PC-9 (cell line): ENCODE measurements at places on chromosomes 5 and 9. TPM values are rescaled to one million over a fixed set of nuclear protein-coding genes. Genes with fewer than 3 reads are reported as not detected.

GRCh38 chr5:37043693-37044092 lies 167.1 kb downstream of the NIPBL start:
- no peak overlapping the region for H3K27ac ChIP-seq
- no peaks in the 10 kb centered on the region for H3K4me1 ChIP-seq
- DNase-seq, result no peak
- H3K27me3 ChIP-seq, result no peaks in the 10 kb centered on the region
- no peak overlapping the region for H3K4me3 ChIP-seq

GRCh38 chr9:122444041-122444733 lies 33.5 kb downstream of the OR1J1 start:
- no peak overlapping the region for H3K27ac ChIP-seq
- no peaks in the 10 kb centered on the region for H3K36me3 ChIP-seq
- no peaks in the 10 kb centered on the region for H3K4me1 ChIP-seq
- no peak overlapping the region for H3K4me3 ChIP-seq
- peaks cover 69% of the 10 kb centered on the region for H3K27me3 ChIP-seq
- no peak for DNase-seq

The KIAA0825 gene
- 0.93 and 1.9 TPM in 2 replicates for total RNA-seq

The PDE6A gene
- 0.35 and 0.50 TPM in 2 replicates for total RNA-seq

The MARCOL gene
- not detected in 2 replicates for total RNA-seq

The RHOBTB3 gene
- 87.6 and 99.6 TPM in 2 replicates for total RNA-seq

The TXNDC15 gene
- 18.0 and 19.5 TPM in 2 replicates for total RNA-seq
